Lung (tissue), 17 donors: ENCODE measurements at places on chromosomes 16 and 17.

GRCh38 chr17:77467521-77467920, 326.8 kb downstream of the SEC14L1 start:
- no peak for DNase-seq

- DNase-seq: peak; percentile 30
These were observed 35.7 kb downstream of the PECAM1 start for GRCh38 chr17:64354824-64355535.

GRCh38 chr16:21996923-21997696, 3.8 kb downstream of the PDZD9 start:
- DNase-seq: no peak

DNA sequence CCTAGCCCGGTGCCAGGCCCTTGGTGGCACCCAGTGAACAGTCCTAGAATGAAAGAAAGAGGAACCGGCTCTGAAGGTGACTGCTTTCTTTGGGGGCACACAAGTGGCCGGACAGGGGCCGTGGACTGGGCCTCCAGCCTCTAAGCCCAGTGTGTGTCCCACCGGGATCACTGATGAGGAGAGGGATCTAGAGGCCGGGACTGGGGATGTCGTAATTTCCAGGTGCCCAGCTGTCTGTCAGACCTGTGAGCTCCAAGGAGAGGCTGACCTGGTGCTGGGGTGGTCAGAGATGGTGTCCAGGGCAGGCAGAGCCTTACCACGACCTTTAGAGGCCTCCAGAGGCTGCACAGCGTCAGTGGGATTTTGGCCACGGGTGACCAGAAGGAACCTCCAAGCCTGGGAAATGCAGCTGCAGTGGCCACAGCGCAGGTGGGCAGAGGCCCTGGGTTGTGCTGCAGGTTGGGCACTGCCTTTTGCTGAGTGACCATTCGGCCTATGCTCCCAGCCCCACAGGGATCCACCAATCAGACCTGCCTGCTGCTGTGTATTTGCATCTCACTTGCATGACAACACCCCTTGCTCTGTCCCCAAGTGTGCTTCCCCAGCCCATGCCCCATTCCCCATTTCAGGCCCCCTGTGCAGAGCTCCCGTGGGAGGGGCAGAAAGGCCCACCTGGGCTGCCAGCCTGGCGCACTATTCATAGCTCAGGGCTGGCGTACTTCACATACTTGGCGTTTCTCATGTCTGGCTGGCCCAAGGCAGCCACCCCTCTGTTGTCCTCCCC, 12.5 kb downstream of the ARHGAP23 start:
- no peak for DNase-seq

- DNase-seq: no peak
These were observed 2.9 kb upstream of the SIRT7 start for GRCh38 chr17:81920612-81921536.
